ENCODE measurements at places on chromosomes 2 and 18.

- no peak for DNase-seq
Observed at GRCh38 chr2:151405376-151405775, 4.3 kb upstream of the RIF1 start.

- DNase-seq, result no peak
Observed at GRCh38 chr18:51196811-51197660, 445 bp downstream of the MEX3C start.

GRCh38 chr2:50901510-50901909, 130.4 kb downstream of the NRXN1 start:
- no peak for DNase-seq

- no peak for DNase-seq
Observed at GRCh38 chr2:126932529-126932928, 33.8 kb downstream of the TEX51 start.

- DNase-seq, result no peak
Observed at GRCh38 chr2:44121899-44122298, 46.8 kb upstream of the PPM1B start.

GRCh38 chr2:67561457-67561965, 164.4 kb downstream of the ETAA1 start:
- no peak for DNase-seq

DNA sequence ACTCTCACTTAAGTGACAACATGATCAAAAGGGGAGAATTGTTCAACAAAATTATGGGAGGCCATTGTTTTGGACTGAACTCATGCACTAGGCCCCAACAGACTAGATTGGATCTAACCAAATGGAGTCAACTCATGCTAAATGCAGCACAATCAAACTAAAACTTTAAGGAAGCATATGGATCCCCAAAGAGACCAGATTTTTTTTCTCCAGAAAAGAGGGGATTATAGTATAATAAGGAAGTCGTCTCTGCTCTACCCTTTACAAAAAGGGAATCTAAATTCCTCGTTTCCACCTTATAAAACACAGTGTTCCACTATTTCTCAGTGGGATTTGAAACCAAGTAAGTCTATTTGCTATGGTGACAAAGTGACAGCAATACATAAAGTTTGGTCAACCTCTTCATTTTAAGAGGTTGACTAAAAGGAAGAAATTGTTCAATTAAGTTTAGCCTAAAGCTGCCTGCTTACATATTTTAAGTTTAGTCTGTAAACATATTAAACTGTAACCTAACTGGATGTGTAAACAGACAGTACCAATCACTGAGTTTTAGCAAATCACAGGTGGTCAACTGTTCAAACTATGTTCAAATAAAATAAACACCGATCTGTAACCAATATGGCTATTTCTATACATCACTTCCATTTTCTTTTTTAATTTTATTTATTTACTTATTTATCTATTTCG, 40.9 kb upstream of the MAT2A start:
- no peak for DNase-seq

DNA sequence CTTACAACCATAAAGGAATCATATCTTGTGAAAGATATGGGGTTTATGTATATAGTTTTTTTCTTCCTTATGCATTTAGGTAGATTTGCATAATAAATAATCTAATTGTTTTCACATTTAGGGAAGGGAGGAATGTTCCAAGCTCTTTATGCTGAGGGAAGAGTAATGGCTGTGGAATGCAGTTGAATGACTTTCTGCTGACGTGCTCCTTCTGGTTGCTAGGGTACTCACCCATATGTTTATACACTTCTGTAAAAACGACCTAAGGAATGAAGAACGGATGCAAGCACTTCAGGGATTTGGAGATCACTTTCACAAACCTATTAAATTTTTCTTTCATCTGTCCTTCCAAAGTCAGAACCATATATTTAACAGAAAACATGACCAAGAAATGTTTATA, 29.2 kb upstream of the PPP4R1 start:
- no peak for DNase-seq

GRCh38 chr2:232633413-232634205, at the start of gene EFHD1:
TSS of gene EFHD1 (plus strand) at chr2:232633604. CDS start at chr2:232633705, 101 bp downstream.
- peak; percentile 71 for DNase-seq

GRCh38 chr2:121263996-121264715, 20.8 kb downstream of the TFCP2L1 start:
- no peak for DNase-seq

DNA sequence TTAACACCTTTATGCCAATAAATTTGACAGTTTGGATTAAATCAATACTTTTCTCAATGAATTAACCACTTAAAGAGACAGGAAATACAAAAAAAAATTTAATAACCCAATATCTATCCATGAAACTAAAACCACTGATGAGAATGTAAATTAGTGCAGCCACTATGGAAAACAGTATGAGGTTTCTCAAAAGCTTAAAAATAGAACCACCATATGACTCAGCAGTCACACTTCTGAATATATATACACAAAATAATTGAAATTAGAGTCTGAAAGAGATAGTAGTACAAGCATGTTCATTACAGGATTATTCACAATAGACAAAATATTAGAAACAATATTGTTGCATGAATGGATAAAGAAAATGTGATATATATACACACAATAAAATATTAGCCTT, 382.1 kb upstream of the SETBP1 start:
- no peak for DNase-seq

GRCh38 chr2:73494031-73494430, 108.4 kb downstream of the ALMS1 start:
- no peak for DNase-seq

- no peak for DNase-seq
Observed at GRCh38 chr2:23568211-23568610, 183.2 kb downstream of the KLHL29 start.

DNA sequence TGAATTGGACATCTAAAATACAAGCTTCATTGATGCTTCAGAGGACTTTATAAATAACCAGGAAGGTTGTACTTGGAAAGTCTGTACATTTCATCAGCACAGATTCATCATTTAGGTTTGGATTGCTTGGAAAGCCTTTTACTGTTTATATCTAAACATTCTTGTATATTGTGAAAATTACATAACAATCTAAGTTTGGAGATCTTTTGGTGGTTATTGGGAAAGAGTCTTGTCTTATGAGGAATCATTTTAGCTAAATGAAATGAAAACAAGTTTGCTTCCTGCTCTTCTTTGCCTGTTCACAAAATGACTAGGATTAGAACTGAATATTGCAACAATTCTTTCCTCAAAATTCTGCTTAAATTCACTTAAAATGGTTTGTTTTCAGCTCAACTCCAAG, 79.3 kb downstream of the ABI2 start:
- DNase-seq, result no peak

DNA sequence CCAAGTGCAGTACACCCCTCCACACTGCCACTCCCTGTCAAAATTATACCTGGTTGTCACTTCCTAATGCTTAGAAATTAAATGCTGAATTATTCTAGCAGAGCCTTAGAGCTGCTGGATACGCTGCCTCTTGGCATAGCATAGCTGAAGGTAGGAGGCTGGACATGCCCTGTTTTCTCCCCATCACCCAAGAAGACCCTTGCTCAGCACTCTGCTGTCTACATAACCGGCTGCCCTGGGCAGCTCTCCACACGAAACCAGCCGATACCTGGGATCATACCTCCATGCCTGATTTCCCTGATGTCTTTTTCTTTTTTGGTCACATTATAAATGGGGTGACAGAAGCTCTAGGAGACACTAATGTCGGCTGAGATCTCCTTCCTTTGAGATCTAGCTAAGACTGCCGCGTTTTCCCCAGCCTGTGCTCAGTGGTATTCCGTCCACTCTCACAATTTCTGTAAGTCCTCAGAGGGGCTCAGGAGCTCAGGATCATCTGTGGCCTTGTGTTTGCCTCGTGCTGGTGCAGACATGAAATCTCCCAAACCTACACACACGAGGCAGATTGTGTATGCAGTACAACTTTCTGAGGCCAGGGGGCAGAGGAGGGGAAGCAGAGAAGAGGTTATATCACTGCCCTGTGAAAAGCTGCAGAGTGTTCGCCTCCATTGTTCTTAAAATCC, 13.5 kb upstream of the ZAP70 start:
- no peak for DNase-seq

DNA sequence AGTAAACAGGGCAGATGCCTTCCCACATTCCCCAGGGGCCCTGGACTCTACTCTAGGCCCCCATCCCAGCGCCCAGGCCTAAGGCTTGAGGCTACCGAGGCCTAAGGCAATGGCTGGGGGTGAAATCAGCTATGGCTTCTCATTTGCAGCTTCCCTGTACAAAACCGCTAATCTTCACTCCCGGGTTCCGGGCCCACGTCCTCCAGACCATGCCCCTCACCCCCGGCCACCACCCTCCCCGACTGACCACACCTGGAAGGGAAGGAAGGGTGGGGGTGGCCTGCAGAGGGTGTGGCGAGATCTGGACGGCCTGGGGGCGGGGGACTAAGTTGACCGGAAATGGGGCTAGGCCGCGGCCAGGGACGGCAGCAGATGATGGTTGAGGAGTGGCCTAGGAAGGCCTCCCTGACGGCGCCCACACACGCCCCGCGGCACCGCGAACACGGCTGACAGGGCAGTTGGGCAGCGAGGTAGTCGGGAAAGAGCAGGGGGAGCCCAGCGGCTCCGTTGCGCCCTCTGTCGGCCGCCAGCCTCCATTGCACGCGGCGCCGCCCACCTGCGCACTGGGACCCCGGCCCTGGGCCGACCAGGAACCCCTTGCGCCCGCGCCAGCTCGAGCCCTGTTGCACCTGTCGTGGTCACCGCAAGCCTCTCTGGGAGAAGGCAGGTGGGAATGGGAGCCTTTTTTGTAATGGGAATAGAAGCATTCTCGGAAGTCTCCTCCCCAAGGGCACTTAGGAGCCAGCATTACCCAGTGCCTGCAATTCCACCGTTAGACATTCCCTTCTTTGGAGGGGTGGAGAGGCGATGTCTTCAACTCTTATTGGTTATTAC, 117.1 kb upstream of the STPG4 start:
- peak; percentile 94 for DNase-seq

GRCh38 chr2:27829791-27830190, 58.3 kb downstream of the MRPL33 start:
- DNase-seq, result no peak

- DNase-seq, result no peak
Observed at GRCh38 chr2:223542501-223542900, 59.7 kb downstream of the SCG2 start.

DNA sequence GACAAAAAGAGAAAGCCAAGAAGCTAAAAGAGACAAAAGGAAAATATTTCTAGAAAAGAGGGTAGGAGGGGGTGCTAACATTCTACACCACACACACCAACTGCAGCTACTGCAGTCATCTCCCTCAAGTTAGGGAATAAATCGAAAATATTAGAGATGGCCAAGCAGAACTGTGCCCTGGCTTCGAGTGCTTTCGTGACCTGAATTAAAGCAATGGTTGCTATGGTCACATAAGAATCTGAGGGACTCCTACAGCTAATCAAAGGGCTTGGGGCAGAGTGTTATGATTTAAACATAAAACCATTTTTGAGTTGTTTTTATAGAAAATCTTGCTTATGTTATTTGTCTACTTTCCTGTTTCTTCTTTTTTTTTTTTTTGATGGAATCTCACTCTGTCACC, 159.6 kb upstream of the HNRNPA3 start:
- DNase-seq, result no peak

DNA sequence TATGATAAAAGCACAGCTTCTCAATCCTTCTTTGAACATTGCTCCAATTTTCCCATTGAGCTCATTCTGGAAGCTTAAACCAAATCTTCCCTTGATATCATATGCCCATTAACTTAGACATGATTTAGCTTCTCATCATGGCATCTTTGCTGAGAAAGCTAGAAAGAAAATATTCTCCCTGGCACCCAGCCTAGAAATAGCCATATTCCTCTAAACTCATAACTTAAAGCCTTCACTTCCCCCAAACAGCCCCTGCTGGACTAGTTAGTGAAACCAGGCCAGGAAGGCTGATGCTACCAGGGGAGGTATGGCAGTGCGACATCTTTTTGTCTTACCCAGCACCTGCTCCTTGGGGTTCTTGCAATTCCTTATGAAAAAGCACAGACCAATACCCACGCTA, 4.3 kb downstream of the AAK1 start:
- no peak for DNase-seq

DNA sequence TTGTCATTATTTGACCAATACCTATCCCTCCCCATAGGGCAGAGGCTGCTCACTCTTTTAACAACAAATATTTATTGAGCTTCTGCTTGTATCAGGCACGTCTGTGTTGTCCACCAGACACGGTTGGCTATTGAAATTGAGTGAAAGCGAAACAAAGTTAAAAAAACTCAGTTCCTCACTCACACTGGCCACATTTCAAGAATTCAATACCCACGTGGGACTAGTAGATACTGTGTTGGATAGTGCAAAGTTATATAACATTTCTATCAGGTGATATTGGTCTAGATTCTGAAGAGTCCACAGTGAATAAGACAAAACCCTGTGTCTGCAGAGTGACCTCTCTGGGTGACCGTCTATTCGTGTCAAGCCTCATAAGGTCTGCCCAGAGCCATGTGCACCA, 43.9 kb upstream of the GALR1 start:
- no peak for DNase-seq

- no peak for DNase-seq
Observed at GRCh38 chr2:98664323-98664722, 55.9 kb downstream of the UNC50 start.

DNA sequence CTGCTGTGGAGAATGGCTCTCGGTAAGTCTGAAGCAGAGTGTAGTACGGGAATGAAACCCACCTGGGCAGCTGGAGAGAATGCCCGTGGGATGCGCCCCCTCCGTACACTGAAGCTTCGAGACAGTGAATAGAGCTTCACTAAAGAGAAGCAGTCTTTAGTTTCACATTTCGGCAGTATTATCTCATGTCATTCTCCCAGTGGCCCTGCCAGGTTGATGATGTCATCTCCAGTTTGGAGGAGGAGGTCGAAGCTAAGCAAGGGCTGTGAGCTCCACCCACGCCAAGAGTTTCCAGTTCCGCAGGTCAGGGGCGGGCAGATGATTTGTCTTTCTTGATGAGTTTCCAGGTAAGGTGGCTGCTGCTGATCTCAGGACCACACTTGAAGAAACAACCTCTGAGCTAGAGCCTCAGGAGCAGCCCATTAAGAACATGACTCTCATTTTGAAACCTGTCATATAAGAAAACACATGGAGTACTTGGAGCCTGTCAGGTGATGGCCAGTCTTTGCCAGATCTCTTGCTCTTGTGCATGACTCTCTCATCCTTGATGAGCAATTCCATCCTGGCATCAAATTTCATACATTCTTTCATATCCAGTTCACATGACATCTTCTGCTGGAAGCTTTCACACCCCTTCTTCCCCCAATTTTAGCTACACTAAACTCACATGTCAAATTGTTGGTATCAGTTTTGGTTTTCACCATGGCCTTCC, 475.0 kb downstream of the RNF144A start:
- no peak for DNase-seq

GRCh38 chr18:45505497-45506206, 109.6 kb upstream of the SLC14A2 start:
- no peak for DNase-seq

- DNase-seq, result no peak
Observed at GRCh38 chr2:176544991-176545956, 276.0 kb downstream of the MTX2 start.

All from D721Med (cell line).